Activated T-helper 1 cell treated with anti-CD3 and anti-CD28 coated beads, Interleukin-2, amount 50 U/mL, for 16 hours (primary cell): ENCODE measurements at places on chromosomes 6 and 20.

GRCh38 chr6:31359581-31359980, 2.6 kb upstream of the HLA-B start:
- no peak for DNase-seq

- no peak for DNase-seq
Observed at GRCh38 chr6:33694401-33694931, 17.0 kb downstream of the UQCC2 start.

DNA sequence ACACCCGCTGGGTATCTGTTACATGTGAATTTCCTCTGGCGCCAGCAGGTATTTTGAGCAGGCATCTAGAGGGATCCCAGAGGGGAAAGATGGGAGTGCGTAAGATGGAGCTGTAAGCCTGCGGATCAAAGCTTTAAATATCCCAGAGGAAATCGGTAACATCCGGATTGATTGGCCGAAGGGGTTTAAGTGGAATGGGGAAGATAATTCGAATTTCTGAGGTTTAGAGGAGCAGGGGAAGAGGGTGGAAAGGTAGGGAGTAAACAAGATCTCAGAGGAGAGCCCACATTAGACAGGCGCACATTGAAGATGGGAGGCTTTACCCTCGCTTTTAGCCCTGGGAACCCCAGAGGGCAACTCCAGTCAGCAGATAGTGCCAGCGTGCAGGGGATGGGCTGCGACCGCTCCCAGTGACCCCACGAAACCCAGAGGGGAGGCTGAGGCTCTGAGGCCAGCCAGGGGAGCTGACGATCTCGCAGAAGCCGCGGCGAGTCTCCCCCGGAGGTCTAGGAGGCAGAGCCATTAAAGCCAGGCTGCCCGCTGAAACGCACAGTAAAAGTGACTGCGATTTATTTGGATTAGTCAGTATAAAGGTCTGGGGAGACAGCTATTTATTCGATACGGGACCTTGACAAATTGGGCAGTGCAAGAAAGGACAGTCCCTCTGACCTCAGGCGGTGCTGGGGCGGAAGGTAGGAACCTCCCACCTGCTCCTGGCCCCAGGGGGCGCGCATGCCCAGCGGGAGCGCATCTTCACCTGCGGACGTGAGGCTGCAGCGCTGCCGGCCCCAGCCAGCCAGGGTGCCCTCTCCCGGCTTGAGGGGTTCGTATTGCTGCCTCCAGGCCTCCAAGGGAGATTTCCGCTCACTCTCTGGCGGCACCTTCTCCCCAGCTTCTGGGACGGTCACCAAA, 34.3 kb upstream of the TCF21 start:
- DNase-seq, result no peak

DNA sequence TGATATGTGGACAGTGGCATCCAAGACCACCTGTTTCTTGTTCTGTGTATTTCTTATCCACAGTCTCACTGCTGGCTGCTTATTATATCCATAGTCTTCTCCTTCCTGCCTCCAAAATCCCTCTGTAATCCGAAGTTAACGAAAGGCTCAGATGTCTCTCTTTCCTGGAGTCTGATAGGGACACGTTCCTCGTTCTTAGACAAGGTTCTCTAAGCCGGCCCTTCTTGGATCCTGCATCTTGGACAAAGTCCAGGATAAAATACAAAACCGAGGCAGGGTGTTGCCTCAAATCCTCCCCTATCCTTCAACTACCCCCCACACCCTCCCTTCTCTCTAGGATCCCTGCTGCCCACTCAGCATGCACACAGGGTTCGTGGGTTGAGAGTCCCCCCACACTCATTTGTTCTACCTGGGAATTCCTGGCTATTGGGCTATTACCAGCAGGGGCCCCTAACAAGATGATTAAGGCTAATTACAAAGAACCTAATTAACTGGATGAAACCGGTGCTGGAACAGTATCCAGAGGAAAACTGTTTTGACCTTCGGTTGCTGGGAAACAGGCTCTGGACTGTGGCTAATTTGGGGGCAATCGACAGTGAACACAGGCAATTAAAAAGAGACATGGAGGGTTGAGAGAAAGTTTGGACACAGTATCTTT, 32.7 kb upstream of the MRPS10 start:
- no peak for DNase-seq

- DNase-seq, result no peak
Observed at GRCh38 chr20:19252451-19253120, 40.1 kb downstream of the SLC24A3 start.

DNA sequence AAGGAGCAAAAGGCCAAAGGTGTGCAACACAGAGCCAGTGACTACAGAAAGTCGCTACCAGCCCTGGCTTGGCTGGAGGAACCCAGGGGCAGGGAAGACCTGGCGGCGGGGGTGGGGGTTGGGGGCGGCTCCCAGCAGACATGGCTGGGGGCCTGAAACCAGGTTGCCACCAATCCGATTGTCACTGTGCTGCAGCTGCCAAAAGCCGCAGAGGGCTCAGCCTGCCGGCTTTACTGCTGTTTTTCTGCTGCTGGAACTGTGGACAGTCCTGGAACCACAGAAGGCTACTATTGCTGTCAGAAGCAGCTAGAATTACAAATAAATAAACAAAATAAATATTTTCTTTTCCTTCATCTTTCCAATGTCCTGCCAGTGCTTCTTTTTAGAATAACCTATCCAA, 25.7 kb upstream of the OGFRL1 start:
- DNase-seq, result no peak

- DNase-seq, result no peak
Observed at GRCh38 chr6:23177806-23178205, 608.4 kb downstream of the HDGFL1 start.

GRCh38 chr20:64080813-64081623, 1.1 kb downstream of the OPRL1 start:
- no peak for DNase-seq

- DNase-seq, result no peak
Observed at GRCh38 chr20:49925901-49926454, 10.2 kb upstream of the RNF114 start.

GRCh38 chr20:25471020-25471419, 63.5 kb downstream of the GINS1 start:
- DNase-seq, result no peak

DNA sequence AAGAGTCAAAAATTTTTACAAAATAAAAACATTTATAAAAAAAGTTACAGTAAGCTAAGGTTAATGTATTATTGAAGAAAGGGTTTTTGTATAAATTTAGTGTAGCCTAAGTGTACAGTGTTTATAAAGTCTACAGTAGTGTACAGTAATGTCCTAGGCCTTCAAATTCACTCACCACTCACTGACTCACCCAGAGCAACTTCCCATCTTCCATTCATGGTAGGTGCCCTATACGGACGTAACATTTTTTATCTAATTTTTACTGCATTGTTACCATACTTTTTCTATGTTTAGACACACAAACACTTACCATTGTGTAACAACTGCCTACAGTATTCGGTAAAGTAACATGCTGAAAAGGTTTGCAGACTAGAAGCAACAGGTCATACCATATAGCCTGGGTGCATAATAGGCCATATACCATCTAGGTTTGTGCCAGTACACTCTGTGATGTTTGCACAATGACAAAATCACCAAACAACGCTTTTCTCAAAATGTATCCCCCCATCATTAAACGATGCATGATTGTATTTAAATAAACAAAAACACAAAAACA, 6.0 kb downstream of the MTFR2 start:
- no peak for DNase-seq

GRCh38 chr6:35473850-35474130, 5.6 kb downstream of the RPL10A start:
- no peak for DNase-seq

- no peak for DNase-seq
Observed at GRCh38 chr6:145076115-145076841, 659.0 kb downstream of the EPM2A start.

DNA sequence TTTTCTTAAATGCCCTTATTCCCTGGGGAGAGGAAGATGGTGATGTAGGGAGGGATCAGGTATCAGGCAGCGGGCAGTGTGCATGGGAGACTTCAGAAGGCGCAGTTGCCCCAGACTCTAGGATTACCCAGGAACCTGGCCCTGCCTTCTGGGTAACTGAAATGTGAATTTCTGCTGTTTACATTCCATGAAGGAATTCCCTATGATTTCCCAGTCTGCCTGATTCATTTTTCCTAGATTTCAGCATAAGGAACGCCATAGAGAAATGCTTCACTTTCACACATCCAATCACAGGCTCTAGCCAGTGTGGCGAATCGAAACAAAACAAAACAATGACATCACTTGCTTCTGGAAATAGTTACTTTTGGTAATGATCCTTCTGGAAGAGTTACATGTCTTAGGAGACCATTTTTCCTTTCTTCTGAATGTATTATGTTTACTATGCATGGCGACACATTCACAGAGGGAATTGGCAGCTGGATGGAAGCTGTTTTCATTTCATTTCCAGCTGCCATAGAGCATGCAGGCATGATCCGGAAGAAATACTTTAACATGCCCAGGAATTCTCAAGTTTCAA, 33.3 kb downstream of the LRP11 start:
- DNase-seq, result no peak

GRCh38 chr6:110410511-110410910, 4.9 kb downstream of the DDO start:
- DNase-seq, result no peak

GRCh38 chr6:159056003-159056402, 11.2 kb upstream of the TAGAP start:
- no peak for DNase-seq

DNA sequence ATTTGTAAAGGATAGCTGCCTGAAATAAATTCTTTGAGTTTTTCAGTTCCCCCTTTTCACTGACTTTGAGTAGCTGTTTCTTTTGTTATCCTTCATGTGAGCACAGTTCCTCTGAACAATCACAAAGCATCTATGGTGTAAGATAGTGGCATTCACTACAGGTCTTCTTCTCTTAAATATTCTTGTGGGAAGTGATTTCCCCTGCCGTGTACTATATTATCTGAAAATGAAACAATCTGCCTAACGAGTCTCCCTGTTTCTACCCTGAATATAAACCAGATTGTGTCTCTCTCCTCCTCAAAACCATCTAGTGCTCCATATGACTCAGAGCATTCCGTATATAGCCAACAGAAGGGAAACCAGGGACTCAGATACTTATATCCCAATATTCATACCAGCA, 380.1 kb upstream of the SOX4 start:
- DNase-seq, result no peak

DNA sequence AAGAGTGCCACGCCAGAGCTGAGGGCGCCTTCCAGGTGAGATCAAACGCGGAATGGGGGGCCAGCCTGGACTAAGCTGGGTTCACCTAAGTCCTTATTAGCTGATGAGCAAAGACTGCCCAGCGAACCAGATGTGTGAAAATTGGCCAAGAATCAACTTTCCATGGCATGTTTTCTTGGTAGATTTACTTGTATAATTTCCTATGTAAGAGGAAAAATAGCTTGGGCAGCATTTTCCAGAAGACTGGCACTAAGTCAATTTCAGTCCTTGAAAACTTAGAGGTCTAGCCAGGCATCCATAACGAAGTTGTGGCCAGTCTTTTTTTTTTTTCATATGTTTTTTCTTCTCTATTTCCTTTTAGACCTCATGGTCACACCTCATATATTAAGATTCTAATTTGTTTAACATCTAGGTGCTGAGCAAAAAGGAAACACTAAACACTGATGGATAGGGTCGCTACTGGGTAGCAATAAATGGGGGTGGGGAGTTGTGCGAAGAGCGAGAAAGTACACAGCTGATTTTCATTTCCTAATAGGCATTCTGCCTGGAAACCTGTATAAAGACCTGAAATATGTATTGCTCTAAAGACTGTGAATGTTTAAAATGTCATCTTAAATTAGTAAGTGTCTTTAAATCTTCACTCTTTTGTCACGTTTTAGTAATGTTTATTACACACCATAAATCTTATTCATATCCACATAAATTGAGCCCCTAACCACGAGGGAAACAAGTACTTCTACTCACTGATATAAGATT, 188.8 kb downstream of the CD83 start:
- no peak for DNase-seq

DNA sequence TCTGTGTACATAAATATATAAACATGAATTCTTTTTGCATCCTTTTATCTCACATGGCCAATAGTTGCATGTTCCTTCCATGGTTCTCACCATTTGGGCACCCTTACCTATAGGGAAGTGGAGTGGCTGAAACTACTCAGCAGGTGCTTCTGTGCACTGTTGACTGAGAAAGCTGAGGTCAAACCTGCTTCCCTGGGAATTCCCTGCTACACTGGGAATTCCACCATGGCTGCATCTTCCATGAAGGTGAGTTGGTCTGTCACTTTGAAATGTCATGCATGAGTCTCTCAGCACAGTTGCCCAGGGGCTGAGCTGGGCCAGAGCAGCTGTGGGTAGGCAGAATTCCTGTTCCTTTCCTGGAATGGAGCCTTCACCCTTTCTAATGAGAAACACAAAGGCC, 193.8 kb upstream of the PRSS16 start:
- no peak for DNase-seq

GRCh38 chr6:14265049-14266021, 147.8 kb downstream of the CD83 start:
- DNase-seq, result no peak

DNA sequence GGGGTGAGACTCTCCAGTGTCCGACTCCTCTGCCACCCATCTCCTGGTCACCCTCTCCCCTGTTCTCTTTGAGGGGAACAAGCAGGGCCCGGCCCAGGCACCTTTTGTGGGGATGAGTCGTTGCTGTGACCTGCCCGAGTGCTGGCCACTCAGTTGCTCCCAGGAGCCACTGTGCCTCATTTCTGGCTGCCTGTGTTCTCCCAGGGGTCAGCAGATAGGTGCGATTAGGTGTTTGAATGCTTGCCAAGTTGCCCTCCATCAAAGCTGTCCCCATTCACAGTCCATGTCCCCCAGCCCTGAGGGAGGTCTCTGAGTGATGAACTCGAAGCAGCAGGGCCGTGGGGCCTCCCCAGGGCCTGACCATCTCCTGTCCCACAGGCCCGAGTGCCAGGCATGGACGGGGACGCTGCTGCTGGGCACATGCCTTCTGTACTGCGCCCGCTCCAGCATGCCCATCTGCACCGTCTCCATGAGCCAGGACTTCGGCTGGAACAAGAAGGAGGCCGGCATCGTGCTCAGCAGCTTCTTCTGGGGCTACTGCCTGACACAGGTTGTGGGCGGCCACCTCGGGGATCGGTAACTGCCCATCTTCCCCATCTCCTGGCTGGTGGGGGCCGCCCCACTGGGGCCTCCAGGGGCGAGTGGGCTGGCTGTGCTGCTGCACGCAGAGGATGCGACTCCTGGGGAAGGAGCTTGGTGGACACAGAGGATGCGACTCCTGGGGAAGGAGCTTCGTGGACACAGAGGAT, 4.1 kb downstream of the SLC17A9 start:
- no peak for DNase-seq

GRCh38 chr20:57713505-57713903, 3.7 kb upstream of the PMEPA1 start:
- DNase-seq, result no peak

- DNase-seq, result no peak
Observed at GRCh38 chr20:32285621-32286371, 8.3 kb downstream of the KIF3B start.

DNA sequence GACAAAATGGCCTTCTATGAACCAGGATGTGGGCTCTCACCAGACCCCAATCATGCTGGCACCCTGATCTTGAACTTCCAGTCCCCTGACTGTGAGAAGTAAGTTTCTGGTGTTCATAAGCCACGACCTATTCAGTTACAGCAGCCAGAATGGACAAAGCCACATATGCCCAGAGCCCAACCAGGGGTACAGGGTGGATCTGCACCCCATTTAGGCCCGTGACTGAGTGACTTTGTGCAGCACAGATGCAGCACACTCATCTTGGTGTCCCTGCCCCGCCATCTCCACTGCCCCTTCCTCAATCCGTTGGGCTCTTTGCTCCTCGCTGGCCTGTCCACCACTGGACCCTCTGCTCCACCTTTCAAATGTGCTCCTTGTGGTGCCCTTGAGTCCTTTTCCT, 205.6 kb downstream of the QKI start:
- no peak for DNase-seq
